ENCODE measurements at places on chromosomes 11 and 22.
A peak's percentile ranks its signal among the peaks of the same experiment; 100 is the strongest.

- no peak for DNase-seq
These were observed 489.5 kb downstream of the DLG2 start for GRCh38 chr11:85137597-85137996.

- no peak for DNase-seq
These were observed 28.5 kb downstream of the LRRC74B start for GRCh38 chr22:21074102-21074715.

DNA sequence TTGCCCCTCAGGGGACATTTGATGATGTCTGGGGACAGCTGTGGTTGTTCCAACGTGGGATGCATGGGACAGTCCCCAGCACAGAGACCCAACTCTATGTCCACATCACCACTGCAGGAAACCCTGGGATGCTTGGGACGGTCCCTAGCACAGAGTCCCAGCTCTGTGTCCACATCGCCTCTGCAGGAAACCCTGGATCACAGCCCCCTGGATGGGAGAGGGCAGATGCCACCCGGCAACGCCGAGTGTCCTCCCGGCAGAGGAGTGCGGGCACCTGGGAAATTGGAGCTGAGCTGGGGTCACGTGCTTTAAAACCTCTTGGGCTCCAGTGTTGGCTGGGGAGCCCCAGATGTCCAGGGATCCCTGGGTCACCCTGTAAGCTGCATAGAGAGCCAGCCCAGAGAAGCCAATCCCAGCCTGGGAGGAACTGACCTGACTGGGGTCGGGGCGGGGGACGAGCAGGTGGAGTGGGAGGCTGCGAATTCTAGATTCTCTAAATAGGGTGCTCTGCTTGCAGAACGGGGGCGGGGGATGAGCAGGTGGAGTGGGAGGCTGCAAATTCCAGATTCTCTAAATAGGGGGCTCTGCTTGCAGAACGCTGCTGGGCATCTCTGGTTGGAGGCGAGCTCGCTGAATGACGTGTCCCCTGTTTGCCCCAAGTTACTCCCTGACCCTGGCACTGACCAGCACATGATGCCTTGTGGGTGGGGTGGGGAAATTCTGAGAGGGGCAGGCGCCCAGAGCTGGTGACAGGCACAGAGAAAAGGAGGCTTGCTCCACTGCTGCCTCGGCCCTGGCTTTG lies 1197.8 kb downstream of the BRD1 start:
- DNase-seq, result no peak

- no peak for DNase-seq
These were observed 274.2 kb downstream of the CASP12 start for GRCh38 chr11:104624021-104624420.

GRCh38 chr11:33778675-33779074 lies 4.4 kb upstream of the FBXO3 start:
- DNase-seq, result peak; percentile 93

GRCh38 chr11:47408598-47409439 lies 429 bp downstream of the SLC39A13 start:
- no peak for DNase-seq

DNA sequence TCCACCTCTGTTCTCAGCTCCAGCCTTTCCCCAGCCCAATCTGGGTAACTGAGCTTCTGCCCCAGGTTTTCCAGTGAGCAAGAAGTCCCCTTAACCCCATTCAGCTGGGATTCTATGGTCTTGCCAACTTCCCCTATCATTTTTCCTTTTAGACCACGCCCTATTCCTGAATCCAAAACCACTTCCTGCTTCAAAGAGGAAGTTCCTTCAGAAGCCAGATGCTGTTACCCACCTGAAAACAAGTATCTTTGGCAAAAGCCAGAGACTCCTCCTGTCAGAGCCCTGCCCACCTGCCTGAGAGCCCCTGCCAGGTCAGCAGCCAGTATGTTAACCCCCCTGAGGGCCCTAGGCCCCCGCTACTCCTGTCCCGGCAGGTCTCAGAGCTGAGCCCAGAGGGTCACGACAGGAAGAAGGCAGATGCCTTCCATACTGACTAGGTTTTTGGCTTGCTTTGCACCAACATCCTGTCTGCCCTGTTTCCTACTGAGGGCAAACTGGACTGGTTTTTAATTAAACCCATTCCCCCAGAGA lies 20.3 kb upstream of the MICAL2 start:
- no peak for DNase-seq
